ENCODE measurements at places on chromosomes 5 and 9.

- no peak for DNase-seq
Observed at GRCh38 chr9:101792475-101792874, 54.0 kb upstream of the GRIN3A start.

DNA sequence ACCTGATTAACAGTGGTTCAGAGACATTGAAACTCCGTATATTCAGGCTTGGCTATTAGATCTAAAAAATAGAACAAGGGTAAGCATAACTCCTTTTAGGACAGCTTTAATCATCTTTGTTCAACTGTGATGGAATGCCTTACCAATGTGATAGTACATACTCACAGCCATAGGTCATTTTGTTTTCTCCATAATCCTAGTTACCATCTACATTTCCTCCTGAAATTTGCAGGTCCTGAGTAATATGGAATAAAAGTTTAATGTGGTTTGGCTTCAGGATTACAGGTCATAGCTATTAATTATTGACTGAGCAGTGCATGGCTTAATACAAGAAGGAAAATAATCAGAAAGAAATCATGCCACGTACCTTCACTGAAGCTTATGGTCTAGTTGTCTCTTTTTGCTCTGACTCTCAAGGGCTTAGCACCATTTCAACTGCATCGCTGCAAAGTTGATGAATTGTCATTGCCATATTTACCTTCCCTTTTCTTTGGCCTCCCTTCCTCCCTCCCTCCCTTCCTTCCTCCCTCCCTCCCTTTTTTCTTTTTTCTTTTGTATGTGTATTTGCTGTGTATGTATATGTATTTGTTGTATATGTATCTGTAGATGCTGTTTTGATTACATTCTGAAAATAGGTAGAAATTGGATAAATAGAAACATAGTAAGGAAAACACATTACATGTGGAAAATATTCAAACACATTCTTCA is 250.9 kb upstream of the ZNF608 start:
- no peak for DNase-seq

- peak; percentile 60 for DNase-seq
Observed at GRCh38 chr5:141641634-141642267, 5.0 kb downstream of the RELL2 start.

- DNase-seq: no peak
Observed at GRCh38 chr5:134506054-134507039, 19.1 kb upstream of the JADE2 start.

GRCh38 chr9:121732886-121733285 is 81.5 kb downstream of the DAB2IP start:
- no peak for DNase-seq

DNA sequence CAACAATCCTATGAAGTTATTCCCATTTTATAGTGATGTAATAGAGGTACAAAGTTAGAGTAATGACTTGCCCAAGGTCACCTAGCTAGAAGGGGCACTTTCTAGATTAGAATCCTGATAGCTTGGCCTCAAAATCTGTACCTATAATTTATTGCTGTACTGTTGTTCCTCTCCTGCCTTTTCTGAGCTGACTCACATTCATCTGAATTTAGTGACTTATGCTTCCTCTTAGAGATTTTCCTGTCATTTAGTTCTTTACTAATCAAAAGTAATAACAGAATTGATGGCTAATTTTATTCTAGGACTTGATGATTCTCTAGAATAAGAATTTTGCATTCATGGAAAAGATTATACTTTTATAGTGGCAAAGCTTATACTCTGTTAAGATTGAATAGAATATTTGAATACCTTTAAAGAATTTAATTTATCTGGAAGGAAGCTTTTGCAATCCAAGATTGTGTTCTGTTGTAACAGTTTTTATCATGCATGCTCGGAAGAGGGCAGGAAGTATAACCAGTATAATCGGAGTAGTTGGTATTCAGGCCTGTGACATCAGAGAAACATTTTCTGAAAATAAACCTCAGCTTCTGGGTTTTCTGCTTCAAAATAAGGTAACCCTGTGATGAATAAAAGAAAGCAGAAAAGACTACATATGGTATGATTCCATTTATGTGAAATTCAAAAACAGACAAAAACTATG is 21.3 kb downstream of the CYSTM1 start:
- no peak for DNase-seq

- DNase-seq: no peak
Observed at GRCh38 chr5:174187001-174187400, 141.5 kb downstream of the NSG2 start.

DNA sequence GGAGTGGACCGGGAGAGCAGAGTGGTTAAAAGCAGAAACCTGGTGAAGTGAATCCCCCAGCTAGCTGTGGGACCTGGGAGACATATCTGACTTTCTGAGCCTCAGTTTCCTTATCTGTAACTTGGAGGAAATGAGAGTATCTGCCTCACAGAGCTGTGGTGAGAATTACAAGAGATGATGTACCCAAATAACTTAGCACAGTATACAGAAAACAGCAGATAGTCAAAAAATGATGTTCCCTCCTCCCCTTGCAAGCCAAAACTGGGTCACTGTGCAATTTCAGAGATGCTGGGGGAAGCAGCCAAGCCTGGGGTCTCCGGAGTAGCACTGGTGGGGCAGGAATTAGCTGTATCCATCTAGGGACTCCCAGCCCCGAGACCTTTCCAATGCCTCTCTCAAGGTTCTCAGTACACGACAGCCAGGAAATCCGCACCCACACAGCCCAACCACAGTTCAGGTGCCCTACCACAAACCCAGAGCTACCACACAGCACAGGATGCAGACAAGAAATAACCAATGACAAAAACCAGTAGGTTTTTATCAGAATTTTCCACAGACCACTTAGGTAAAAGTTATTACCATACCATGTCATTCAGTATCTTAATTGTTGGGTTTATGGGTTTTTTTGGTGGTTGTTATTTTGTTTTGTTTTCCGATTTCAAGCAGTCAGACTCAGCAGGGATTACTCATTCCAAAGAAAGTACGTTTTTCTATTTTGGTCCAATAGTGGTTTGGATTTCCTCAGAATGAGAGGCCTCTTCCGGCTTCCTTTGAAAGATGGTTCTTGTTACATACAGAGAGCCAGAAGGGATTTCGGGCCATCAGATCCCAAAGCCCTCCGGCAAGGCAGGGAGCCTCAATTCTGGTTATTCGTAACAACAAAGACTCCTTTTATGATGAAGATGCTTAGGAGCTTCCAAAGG is 4.9 kb upstream of the HRH2 start:
- DNase-seq: no peak

- DNase-seq: no peak
Observed at GRCh38 chr9:121294866-121295661, 27.1 kb downstream of the GSN start.

- no peak for DNase-seq
Observed at GRCh38 chr9:81885602-81886001, 42.6 kb upstream of the SPATA31D4 start.

DNA sequence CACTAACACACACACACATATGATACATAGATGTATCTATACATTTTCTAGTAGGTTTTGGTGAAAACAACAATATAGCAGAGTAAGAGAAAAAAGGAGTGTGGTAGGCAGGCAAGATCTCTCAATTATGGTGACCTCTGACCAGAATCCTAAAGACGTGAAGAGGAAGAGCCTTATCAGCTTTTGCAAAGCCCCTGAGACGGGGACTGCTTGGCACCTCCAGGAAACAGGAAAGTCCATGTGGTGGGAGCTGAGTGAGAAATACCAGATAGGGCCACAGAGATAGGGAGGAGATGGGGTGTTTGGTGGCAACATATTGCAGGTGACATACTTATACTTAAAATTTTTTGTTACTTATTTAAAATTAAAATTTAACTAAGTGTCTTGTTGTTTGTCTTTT is 39.9 kb upstream of the CTXN3 start:
- DNase-seq: no peak

Data from epithelial cell of prostate (primary cell).